ENCODE measurements at places on chromosomes 4 and X.

- DNase-seq, result no peak
These were observed 17.1 kb downstream of the DDX3X start for GRCh38 chrX:41350976-41351569.

DNA sequence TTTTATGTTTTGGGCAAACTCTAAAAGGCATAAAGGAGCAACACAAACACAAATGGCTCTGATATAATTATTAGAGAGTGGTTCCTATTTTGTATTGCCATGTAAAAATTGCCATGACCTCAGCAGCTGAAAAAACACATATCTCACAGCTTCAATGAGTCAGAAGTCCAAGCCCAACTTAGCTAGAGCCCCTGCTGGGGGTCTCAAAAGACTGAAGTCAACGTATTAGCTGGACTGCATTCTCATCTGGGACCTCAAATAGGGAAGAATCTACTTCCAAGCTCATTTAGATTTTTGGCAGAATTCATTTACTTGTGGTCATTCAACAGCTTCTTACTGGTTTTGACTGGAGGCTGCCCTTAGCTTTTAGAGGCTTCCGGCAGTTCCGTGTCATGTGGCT, 47.4 kb downstream of the FREM3 start:
- DNase-seq, result peak; percentile 63

DNA sequence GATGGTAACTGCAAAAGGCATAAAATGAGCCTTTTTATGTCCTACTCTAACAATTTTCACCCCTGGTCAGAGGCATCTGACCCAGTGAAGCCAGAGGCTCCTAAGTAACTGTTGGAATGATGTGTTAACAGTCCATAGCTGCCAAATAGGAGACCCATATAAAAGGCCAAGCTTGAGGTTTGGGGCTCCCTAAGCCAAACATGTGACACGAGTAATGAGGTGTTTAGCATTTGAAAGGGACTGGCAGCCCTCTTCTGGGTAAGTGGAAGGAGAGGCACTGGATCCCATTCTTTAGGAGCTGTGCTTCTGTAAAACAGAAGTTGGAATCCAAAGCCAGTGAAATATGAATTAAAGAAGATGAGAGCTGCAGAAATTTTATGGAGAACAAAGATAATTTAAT, 100.6 kb upstream of the PNPLA4 start:
- no peak for DNase-seq

DNA sequence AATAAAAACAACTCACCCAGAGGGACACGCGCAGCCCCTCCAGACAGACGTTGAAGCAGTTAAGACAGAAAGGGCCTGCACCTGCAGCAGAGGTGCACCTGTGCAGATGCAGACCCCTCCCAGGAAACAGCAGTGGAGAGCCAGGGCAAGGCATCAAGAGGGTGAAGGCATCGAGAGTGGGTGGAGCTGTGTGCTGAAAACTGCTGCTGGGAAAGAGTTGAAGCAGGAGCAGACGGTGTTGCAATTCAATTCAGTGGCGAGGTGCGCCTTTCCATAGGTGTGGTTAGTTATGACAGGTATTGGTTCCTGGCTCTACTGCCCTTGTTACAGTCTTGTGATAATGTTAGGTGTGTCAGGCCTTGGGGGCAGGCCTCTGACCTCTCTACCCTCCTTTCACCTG, 16.7 kb downstream of the LETM1 start:
- DNase-seq, result no peak

DNA sequence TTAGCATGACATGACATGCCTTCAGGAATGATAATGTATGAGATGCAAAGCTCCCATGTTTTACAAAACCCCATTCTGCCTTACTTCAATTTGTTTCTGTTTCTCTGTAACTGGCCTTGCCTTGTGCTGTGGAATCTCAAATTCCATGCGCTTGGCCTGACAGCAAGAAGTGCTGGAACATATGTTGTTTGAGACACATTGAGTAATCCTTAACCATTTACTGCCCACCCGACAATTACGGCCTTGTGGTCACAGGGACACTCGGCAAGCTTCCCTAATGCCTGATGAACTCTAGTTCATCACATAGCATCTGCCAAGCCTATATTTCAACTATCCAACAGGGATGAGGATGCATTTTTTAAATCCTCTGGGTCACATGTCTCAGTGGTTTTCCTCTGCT, 226.4 kb upstream of the CASK start:
- no peak for DNase-seq

DNA sequence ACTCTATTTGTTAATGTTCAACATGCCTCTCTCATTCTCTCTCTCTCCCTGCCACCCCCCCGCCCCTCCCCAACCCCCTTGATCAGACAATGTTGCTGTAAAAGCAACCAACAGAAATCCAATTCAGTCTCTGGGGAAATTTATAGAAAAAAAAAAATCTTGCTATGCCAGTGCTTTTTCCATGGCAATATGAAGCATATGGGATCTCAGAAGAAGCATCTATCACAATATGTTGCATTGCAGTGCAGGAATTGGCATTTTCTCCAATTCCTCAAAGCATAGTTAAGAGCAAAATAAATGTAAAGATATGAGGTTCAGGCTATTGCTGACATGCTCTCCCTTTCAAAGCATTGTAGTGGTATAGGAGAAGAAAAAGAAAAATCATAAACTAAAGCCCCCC, 90.9 kb upstream of the LDB2 start:
- DNase-seq, result no peak

- no peak for DNase-seq
These were observed 34.5 kb upstream of the TRIM2 start for GRCh38 chr4:153169776-153170175.

DNA sequence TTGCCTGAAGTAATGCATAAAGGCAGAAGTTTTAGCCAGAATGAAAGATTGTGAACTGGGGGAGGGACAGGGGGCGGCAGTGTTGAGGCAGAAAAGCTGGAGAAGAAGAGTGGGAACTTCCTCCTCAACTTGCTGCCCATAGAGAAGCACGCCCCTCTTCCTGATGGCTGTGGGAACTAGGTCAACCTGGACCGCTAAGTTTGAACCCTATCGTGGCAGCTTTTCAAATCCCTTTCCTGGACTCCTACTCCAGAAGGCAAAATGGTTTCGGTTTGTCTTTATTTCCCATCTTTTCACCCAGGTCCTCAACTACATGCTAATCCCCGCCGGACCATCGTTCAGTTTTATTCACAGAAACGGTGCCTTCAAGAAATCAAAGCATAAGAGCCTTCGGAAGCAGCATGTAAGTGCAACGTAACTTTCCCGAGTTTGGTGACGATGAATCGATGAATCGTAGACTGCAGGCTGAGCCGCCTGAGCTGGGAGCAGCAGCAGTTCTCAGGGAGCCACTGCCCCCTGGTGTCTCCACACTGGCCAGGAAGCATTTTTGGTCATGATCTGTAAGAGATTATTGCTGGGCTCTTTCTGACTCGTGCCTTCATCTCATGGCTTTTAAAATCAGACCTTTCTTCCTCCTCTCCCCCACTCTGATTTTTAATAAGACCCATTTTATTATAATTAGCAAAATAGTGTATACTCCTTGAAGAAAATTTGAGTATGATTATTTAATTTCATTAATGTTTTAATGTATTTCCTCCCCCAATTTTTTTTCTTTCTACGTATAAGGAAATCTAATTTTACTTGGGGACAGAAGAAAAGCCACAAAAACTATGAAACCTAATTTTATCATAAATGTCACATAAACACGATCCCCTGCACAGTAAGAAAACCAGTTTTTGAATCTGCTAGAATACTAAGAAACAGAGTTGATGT, 21.4 kb downstream of the SPINK2 start:
- peak; percentile 68 for DNase-seq

DNA sequence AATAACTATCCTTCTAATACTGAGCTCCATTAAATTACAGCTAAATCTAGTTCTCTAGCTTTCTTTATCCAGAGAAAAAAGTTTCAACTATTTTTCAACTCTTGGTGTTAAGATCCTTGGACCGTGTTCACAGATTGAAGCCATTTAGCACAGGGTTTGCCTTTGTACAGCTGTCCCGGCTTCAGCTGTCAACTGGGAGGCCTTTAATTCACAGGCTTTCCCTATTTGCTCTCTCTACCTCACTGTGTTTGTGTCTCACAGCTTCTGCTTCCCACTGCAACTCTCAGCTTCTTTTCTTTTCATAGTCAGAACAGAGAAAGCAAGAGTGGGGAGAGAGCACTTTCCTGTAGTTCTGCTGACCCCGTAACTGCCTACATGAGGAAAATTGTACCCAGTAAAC, 76.9 kb upstream of the SMAD1 start:
- DNase-seq, result no peak

GRCh38 chr4:168859888-168860694, 150.0 kb downstream of the CBR4 start:
- DNase-seq, result no peak

DNA sequence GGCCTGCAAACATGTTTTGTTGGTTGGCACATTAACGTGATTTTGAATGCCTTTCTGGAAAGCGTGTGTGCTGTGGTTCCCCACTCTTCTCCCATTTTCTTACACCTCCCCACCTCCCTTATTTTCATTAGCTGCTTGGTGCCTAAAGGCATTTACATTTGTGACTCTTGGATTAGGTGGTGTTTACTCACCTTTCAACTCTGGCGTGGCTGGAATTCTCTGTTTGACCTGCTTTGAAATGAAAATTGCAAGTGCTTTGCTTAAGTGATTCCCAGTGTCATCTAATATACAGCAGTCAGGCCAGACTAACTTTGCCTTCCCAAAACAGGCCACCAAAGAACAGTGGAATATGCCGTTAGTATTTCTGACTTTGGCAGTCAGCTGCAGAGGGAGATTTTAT, 80.5 kb downstream of the NHSL2 start:
- DNase-seq, result no peak

DNA sequence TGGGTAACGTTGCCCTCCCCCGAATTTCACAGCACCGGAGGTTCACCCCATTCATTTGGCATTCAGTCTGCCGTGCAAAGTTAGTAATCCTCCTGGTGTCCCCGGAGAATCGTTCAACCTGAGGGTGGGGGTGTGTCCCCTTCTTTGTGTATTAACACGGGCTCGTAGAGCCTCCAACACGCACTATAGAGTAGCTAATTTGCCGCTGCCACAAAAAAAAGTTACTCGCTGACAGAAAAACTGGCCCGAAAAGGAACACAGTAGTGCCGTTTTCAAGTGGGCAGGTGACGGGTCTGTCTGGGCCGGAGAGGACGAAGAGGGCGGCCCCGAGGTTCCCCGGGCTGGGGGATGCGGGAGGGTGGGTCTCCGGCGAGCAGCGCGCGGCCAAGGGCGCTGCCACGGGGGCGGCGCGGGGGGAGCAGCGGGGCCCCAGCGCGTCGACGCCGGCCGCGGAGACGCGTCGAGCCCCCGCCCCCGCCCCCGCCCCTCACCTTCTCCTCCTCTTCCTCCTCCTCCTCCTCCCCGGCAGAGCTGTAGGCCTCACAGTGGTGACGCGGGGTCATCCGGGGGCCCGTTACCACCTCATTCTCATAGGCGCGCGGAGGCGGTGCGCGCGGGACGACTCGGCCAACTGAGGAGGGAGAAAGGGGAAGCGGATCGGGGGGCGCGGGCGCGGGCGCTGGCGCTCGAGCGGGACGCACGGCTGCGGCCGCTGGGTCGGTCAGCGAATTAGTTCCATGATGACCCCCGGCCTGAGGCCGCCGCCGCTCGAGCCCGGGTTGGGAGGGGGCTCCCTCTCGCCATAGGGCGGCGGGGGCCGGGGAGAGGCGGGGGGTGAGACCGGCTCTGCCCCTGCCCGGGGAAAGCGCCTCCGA, 571 bp downstream of the CCNI start:
- DNase-seq, result no peak

DNA sequence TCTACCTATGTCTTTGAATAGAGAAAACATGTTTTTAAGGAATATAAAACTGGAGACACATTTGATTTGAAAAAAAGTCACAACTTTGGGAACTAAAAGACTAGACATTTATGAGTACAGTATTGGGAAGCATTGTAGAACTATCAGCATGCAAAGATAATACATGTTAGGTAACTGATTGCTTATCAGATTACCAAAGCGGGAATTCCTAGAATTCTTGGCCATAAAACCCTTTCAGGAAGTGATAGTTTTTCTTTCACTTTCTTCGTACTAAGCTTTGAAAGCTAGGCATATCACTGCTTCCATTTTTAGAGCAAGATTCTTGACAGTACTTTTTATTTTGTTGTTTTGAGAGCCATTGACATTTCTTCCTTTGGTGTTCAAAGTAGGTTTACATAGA, 646.6 kb upstream of the PITX2 start:
- DNase-seq, result no peak

GRCh38 chrX:67334323-67334722, 209.5 kb upstream of the AR start:
- DNase-seq, result no peak

DNA sequence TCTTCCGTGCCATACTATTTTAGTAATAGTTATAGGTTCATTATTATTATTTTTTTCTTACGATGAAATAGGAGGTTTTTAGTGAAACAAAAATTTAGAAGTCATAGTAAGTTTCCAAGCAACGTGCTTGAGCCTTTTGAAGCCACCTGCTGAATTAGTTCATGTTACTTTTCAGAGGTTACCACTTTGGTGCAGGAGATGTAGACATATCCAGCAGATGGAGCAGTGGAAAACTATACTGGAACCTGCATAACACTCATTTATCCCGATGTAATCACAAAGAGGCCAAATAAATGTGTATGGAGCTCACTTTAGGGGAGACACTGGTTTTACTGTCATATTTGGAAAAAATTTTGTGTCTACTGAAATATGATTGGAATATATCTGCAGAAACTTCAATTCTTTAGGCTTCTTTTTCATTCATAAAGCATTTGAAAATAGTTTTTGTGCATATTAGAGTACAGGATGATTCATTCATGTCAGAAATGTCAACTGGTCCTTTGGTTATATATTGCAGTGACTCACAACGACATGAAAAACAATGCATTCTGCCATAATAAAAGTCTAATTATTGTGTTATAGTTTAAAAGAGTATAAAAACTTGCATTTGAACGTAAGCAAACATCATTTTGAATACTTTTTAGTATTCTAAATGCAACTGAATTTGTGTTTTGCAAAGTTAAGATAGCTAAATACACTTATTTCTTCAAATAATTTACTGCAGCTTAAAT, 2182.9 kb upstream of the TENM3 start:
- DNase-seq, result no peak

GRCh38 chr4:92074839-92075238, 228.9 kb upstream of the GRID2 start:
- DNase-seq, result no peak

- no peak for DNase-seq
These were observed 57.6 kb downstream of the MAPK10 start for GRCh38 chr4:86302251-86302650.

- no peak for DNase-seq
These were observed 23.4 kb downstream of the FBXW7 start for GRCh38 chr4:152512483-152512882.

All from brain pericyte (primary cell).